ENCODE measurements at places on chromosomes 4 and X.

DNA sequence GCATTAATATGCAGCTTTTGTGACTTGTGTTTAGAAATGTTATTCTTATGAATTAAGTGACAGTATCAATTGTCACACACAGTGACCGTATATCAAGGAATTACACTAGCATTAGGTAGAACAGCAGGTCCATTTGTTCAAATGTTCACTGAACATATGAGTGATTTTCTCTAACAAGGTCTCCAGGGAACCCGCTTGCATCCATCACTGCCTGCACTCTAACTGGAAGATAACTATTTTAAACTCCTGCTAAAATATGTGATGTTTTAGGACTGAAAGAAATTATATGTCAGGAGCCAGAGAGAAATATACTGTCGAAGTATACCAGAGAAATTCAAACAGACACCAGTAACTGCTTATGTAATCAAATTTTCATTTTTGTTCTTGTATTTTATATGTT lies 1395.7 kb downstream of the PCDH18 start:
- no peak for DNase-seq

- DNase-seq = peak; percentile 48
These were observed 209.1 kb upstream of the HCCS start for GRCh38 chrX:10902001-10902400.

GRCh38 chrX:147910607-147911006 lies 1.1 kb upstream of the FMR1 start:
- no peak for DNase-seq

DNA sequence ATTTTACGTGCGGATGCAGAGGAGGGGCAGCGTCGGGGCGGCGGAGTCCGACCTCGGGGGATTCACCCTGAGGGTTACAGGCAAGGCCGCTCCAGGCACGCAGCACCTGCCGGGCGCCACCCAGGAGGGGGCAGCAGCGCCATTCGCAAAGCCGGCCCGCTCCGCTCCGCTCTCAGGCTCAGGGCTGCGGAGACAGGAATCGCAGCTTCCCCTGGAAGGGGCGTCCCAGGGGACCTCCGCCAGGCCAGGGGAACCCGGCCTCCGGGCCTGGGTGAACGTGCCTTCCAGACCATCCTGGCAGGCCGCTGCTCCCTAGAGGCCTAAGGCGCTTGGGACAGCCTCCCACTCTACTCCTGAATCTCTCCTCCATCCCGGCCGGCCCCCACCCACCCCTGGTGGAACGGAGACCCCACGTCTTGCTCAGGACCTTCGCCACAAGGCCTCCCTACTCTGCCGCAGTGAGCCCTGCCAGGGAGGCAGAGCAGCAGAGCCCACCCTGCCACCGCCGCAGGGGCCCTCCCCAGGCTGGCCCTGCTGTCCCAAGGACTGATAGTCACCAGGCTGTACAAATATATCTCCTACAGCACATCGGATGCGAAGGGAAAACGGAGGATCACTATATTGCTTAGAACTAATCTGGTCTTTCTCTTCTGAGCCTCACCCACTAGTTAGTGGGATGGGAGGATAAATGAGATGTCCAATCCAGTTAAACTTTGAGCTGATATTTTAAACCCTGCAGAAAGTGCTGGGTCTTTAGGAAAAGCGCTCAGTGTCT lies 115.0 kb downstream of the SMIM20 start:
- peak; percentile 68 for DNase-seq

DNA sequence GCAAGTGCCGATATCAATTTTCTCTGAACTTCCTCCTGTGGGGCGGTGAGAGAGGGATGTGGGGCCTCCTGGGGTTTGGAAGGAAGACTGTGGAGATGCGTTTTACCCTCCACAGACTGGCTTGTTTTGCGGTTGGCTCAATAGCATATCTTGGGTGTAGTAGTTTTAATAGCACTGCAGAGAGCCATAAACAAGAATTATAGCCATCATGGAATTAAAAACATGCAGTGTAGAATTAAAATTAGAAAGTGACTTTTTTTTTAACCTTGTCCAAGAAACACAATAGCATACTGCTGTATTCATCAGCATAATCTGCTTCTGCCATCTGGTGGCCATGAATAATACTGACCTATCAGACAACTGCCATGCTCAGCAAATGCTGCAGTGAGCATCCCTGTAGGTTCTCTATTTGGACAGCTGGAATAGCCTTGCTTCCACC lies 47.3 kb upstream of the SCML1 start:
- DNase-seq = peak; percentile 84

DNA sequence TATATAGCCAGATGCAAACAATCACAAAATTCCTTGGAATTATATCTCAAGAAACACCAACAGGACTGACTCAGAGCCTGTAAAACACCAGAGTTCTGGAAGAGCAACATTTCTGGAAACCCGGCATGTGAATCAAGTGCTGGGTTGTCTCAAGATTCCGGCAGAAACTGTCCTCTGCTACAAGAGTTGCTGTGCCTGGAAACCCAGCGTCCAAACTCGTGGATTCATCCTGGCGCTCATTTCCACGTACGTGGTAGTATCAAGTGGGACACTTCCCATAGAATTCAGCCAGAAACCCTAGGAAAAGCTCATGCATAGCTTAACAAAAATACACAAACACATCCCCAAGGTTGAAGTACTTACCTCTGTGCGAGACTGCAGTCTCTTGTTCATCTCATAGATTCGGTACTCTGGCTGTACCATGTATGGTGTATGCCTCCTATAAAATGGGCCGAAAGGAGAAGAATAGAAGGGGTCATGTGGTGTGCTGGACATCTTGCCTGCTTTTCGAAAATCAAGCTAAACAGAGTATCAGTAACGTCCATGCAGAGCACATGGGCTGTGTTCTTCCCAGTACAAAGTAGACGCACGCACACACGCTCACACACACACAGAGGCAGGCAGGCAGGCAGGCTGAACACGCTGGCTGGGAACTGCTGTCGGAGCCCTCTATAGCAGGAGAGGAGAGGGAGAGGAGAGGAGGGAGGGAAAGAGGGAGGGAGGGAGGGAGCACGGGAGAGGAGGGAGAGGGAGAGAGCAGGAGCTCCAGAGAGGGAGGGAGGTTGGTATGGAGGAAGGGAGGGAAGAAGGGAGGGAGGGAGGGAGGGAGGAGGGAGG lies at the start of gene LDB2:
Gene LDB2 (minus strand): TSS at position 655 of the 837 bp plus-strand sequence.
- peak; percentile 90 for DNase-seq

DNA sequence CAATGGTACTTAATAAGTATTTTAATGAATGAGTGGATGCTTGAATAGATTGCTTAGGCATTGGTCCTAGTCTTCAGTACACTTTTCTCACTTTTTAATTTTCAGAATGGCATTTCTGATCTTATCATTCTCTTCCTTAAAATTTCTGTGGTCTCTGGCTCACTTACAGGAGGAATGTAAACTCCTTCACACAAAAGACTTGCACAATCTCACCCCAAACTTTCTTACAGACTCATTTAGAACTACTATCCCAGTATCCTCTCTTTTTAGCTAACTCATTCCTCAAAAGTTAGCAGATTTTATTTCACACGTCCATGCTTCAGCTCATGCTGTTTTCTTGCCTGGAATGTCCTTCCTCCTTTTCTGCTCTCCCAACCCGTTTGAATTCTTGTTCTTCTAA lies 350.1 kb downstream of the GRXCR1 start:
- DNase-seq = peak; percentile 68

DNA sequence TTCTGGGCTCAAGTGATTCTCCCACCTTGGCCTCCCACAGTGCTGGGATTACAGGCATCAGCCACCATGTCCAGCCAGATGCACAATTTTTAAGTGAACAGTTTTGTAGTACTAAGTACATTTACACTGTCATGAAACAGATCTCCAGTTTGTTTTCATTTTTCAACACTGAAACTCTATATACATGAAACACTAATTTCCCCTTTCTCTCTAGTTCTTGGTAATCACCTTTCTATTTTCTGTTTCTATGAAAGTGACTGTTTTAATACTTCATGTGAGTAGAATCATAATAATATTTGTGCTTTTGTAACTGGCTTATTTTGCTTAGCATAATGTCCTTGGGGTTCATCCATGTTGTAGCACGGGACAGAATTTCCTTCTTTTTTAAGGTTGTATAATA lies 237.4 kb downstream of the CAMK2D start:
- DNase-seq = no peak

DNA sequence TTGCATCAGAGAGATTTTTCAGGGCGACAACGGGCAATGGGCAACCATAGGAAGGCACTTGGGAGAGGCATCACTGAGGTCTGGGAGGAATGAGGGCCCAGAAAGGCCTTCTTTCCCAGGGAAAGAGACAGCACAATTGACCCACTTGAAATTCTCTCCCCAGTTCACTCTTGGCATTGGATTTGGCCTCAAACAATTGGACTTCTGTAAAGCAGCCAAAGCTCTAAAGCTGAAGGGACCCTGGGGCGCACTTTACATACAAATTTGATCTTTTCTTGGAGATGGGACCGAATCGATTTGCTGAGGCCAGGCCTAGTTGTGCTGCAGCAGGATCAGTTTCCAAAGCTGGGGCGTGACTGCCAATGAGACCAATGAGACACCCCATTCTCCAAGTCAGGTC lies 3.2 kb downstream of the ARHGAP36 start:
- no peak for DNase-seq

GRCh38 chrX:20231598-20231997 lies 35.1 kb downstream of the RPS6KA3 start:
- no peak for DNase-seq

DNA sequence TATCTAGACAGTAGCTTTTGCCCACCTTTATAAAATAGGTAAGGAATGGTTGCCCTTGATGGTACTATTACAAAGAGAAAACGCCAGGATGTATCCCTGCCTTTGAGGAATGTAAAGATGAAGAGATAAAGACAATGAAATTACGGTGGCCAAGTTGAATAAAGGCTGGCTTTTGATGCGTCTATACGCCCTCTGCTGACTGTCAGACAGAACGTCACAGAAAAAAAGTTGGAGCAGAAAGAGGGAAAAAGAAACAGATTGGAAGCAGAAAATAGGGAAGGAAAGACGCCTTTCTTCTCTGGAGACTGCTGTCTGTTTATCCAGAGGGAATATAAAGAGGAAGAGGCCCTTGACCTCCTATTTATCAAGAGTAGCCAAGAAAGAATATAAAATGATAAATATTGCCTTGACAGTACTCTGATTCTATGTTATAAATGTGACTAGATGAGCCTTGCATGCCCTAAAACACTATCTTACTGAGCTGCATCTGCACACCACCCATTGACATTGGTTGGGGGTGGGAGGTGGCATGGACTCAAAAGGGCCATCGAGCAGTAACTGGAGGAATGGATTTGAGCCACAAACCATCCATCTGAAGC lies 30.6 kb downstream of the PCDH19 start:
- peak; percentile 49 for DNase-seq

DNA sequence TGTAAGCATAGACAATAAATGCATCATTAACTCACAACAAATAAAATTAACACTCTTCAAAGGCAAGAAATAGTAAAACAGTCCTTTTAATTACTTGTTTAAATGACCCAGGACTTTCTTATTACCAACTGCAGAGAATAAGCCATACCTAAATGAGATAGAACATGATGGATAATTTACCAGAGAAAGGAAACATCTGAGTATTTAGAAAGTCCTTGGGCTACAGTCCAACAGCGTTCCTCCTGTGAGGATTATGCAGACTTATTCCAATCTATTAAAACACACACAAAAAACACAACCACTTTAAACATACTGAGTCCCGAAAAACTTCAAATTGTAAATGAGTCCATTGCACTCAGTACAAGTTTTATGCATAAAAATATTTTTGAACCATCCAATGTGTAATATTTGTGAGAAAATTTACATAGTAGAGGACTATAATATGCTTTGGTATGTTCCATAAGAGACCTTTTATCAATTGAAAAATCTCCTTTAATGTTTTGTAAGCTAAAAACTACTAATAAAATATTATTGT lies 129.2 kb downstream of the NR3C2 start:
- DNase-seq = no peak

DNA sequence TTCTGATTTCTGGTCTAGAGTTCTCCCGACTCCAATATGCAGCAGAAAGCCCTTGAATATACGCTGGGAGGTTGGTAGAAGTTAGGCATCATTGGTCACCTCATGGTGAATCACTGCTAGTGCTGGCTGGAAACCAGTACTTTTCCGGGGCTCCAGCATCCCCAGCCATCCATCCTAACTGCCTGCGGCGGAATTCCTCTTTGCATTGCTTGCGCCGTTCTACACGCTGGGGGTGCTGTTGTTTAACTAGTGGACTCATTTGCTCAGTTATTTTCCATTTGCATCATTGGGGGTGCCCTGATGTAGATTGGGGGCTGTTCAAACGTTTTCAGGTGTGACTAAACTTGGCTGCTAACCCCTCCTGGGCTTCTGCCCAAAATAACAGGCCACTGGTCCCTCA lies 23.3 kb upstream of the GPR50 start:
- DNase-seq = peak; percentile 37

- peak; percentile 24 for DNase-seq
These were observed 174.1 kb downstream of the RBMX2 start for GRCh38 chrX:130575831-130576389.

- DNase-seq = no peak
These were observed 188.3 kb downstream of the RASL11B start for GRCh38 chr4:53050361-53050774.

- DNase-seq = no peak
These were observed 48.5 kb upstream of the CYSLTR1 start for GRCh38 chrX:78375894-78376293.

DNA sequence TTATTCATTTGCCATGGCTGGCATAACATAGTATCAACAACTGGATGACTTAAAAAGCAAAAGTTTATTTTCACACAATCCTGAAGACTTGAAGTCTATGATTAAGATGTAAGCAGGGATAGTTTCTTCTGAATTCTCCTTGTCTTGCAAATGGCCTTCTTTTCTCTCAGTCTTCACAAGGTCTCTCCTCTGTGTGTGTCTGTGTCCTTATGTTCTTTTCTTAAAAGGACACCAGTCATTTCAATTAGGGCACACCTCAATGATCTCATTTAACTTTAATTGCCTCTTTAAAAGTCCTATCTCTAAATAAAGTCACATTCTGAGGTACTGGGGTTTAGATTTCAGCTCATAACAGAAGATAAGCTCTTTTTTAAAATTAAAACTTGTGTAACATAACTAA lies 399.7 kb downstream of the PABPC4L start:
- DNase-seq = no peak

- DNase-seq = peak; percentile 61
These were observed 61.2 kb downstream of the STARD8 start for GRCh38 chrX:68708503-68709290.

GRCh38 chr4:86976801-86977485 lies 42.1 kb downstream of the AFF1 start:
- no peak for DNase-seq

- DNase-seq = no peak
These were observed 162.2 kb upstream of the NDST4 start for GRCh38 chr4:115275615-115276014.

- DNase-seq = no peak
These were observed 59.3 kb downstream of the PSAPL1 start for GRCh38 chr4:7375427-7375826.

DNA sequence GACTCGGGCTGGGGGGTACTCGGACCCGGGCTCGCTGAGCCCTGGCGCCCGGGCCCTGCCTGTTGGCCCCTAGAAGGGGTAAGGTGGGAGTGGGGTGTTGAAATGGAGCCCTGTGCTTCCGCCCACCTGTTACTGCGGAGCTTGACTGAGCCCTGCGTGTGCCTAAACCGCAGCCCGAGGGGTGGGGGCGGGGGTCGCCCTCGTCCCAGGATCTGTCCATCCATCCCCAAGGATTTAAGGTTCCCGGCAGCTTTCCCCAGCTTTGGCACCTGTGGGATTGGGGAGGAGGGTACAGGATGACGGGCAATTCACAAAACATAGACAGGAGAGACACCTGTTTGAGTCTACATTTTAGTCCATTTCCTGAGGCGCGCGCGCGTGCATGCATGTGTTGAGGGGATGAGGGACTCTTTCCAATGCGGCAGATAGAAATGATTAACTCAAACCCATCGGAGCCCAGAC lies 779 bp downstream of the GABRQ start:
- no peak for DNase-seq
